ENCODE measurements at places on chromosomes 3 and 15. TPM values are rescaled to one million over a fixed set of nuclear protein-coding genes. Genes with fewer than 3 reads are reported as not detected.
A peak's percentile ranks its signal among the peaks of the same experiment; 100 is the strongest.

The SLITRK3 gene
- 0.18 TPM for polyA plus RNA-seq

The SLC28A1 gene
- polyA plus RNA-seq = 7.2 TPM

GRCh38 chr15:69272139-69272538 lies 26.6 kb upstream of the PAQR5 start:
- no peak for DNase-seq

DNA sequence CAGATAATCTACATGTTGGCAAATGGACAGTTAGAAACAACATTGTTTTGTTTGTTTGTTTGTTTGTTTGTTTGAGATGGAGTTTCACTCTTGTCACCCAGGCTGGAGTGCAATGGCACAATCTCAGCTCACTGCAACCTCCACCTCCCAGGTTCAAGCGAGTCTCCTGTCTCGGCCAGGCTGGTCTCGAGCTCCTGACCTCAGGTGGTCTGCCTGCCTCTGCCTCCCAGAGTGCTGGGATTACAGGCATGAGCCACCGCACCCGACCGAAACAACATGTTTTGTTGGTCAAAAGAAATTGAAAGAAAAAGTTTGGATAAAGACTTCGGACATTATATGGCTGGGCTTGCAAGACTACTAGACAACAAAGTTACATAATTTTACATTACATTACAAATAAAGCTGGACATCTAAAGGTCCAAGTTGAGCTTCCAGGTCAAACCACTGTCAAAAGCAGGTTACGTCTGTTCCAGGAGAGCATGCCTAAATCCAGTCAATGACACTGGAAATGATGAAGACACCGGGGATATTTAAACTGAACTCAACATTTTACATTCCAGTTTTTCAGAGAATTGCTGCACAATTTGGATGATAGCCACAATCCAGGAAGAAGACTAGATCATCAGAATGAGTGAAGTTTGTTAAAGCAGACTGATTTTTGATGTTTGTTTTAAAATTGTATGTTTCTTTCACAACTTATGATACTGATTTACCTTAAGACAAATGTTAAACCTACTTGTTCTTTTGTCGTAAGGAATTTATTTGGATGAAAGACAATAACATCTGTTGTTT lies 18.6 kb downstream of the SERP1 start:
- DNase-seq = no peak

The ALCAM gene
- polyA plus RNA-seq = 124 TPM

The ALDH1L1 gene
- polyA plus RNA-seq = 43.0 TPM

DNA sequence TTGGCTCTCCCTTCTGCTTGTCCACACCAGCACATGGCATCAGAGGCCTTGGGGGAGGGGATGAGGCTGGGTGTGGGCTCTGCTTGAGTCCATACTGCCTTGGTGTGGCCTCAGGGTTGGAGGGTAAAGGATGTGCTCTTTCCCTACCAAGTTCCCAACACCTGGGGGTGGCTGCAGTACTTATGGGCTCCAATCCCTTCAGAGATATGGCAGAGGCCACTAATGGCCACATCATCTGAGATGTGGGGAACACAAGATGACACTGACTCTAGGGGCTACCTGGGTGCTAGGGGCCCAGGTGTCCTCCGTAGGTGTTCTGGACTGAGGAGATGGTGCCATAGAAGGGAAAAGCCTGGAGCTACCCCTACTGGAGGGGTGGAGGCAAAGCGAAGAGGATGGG lies 6.9 kb downstream of the CXCR6 start:
- no peak for DNase-seq

The CFAP161 gene
- 0.32 TPM for polyA plus RNA-seq

The TMEM45A gene
- polyA plus RNA-seq = 25.7 TPM

DNA sequence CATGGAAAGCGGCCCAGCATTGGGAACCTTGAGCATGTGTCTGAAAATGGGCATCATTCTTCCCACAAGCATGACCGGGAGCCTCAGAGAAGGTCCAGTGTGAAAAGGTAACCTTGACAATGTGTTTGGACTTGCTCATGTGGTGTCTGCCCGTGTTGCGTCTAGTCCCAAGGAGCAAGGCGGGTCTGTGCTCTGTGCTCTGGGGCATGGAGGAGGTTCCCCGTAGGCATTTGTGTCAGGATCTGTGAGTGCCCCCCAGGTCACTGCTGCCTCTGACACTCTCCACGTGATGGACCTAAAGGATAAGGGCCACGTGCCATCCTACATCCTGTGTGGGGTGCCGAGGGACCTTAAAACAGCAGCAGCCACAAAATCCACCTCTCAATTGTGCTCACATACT lies 44.9 kb downstream of the CHDH start:
- no peak for DNase-seq

- DNase-seq = no peak
Measured at GRCh38 chr15:61856295-61856694, 204.0 kb downstream of the VPS13C start.

The FHIT gene
- 25.7 TPM for polyA plus RNA-seq

GRCh38 chr3:37523361-37523760 lies 338.3 kb upstream of the CTDSPL start:
- no peak for DNase-seq

GRCh38 chr3:138474163-138474562 lies 39.7 kb downstream of the ESYT3 start:
- no peak for DNase-seq

The IQCF5 gene
- polyA plus RNA-seq = not detected

DNA sequence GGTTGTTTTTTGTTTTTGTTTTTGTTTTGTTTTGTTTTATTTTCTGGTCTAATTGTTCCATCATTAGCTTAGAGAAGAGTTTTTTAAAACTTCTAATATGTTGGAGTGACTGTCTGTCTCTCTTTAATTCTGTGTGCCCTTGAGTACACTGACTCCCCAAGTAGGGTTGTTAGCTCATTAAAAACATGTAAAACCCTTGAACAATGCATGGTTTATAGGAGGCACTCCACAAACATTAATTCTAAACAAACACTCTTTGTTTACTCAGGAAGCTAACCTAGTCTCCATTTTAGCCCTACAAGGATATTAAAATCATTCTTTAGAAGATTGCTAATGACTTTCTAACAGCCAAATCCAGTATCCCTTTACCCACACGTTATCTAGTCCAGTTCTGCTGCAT lies 100.5 kb downstream of the CGGBP1 start:
- no peak for DNase-seq

DNA sequence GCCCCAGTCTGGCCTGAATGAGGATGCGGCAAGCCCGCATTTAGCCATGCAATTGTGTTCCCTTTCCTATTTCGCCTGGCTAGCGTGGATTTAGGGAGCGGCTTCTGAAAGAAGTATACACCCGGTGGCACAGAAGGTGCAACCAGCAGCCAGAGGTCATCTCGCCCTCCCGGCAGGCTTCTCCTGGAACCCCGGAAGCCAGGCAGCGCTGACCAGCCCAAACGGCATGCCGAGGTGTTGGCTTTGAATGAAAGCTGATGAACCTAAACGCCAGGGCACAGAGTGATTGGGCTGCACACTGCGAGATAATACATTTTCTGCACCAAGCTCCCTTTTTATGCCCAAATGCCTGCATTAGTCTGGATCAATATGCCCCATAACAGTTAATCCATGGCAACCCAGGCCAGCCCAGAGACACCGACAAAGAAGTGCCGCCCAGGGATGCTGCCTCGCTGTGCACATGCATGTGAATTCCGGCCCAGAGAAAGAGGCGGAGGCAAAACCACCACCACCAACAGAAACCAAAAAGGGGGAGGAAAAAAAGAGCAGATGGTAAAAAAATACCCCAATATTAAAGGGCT lies 1.4 kb downstream of the SRGAP3 start:
- peak; percentile 18 for DNase-seq

The MESP2 gene
- 0.44 TPM for polyA plus RNA-seq

DNA sequence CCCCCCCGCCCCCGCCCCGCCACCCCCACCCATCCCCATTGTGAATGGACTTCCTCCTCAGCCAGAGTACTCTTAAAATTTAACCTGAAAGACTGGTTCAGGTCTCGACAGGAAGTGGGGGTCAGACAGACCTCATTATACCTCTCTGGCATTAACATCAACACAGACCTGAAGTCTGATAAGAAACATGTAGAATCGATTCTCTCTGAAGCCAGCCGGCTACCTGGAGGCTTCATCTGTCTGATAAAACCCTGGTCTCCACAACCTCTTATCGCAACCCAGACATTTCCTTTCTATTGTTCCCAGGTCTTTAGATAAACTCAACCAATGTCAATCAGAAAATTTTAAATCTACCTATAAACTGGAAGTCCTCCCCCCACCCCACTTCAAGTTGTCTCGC lies 42.6 kb downstream of the SLCO2A1 start:
- no peak for DNase-seq

DNA sequence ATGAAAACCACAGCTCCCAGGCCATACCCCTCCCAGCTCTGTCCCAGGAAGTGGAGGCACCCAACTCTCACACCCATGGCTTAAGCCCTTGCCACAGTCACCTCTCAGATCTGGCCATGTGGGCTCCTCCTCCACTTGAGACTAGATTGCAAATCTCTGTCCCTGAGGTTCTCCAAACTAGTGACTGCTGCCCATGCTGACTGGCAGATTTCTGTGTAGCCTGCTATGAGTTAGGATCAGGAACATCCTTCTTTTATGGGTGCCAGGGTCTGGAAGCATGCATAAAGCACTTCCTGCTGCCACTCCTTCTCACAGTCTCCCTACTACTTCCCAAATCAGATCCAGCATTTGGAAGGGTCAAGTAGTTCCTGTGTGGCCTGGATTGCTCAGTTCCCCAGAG lies 59.6 kb upstream of the GOLIM4 start:
- DNase-seq = no peak

DNA sequence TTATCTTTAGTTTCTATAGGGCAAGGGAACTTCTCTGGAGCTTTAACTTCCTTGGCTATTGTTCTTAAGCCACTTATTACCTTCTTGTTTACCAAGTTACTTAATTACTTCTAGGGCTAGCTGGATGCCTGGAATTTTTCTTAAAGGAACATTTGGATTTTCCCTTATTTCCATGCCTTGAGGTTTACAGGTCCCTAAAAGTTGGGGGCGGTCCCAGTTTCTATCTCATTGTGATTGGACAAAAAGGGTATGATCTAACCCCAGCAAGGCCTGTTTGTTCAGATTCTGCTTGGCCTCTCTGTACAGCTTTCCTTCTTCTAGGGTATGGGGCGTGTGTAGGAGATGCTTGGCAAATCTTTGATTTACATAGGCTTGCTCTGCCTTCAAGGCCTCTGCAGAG lies 17.4 kb downstream of the PDHB start:
- no peak for DNase-seq

The C3orf49 gene
- polyA plus RNA-seq = 0.48 TPM

DNA sequence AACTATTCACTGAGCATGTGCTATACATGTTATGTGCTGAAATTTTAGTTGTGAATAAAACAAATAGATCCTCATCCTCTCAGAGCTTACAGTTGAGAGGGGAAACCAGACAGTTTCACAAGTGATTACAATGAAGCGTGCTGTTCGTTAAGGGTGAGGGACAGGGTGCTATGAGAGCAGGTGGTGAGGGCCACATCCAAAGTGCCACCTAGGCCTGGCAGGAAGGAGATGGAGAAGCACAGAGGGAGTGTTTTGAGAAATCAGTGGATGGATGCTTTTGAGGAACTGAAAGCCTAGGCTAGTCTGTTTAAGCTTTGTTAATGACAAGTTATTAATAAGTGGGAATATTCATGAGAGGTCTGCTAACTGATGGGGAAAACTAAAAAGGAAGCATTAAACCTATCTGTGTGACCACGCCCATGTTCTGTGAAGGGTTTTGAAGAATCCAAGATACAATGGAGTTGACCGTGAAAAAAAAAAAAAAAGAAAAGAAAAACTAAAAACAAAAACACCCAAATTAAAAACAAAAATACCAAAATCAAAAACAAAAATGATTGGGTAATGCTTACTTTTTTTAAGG lies 7.3 kb downstream of the MCTP2 start:
- DNase-seq = no peak

The CYFIP1 gene
- 90.9 TPM for polyA plus RNA-seq

The DLG1 gene
- polyA plus RNA-seq = 81.9 TPM

- no peak for DNase-seq
Measured at GRCh38 chr3:39809995-39810595, 686 bp downstream of the MYRIP start.

DNA sequence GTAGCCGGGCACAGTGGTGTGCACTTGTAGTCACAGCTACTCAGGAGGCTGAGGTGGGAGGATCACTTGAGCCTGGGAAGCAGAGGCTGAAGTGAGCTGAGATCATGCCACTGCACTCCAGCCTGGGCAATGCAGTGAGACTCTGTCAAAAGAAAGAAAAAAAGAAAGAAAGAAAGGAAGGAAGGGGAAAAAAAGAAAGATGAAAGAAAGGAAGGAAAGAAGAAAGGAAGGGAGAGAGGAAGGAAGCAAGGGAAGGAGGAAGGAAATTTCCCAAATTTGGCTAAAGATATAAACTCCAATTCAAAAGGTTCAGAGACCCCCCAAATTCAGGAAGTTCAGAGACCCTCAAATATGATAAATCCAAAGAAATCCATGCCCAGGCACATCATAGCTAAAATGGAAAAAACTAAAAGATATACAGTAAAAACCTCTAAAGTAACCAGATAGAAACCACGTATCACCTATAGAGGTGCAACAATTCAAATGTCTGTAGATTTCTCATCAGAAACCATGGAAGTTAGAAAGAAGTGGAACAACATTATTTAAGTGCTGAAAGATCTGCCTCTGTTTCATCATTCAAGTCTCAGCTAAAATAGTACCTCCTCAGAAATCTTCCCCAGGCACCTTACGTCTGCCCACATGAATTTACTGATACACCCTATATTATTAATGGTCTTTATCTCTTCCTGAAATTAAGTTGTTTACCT lies 10.7 kb downstream of the DET1 start:
- no peak for DNase-seq

The CNOT10 gene
- polyA plus RNA-seq = 56.1 TPM

DNA sequence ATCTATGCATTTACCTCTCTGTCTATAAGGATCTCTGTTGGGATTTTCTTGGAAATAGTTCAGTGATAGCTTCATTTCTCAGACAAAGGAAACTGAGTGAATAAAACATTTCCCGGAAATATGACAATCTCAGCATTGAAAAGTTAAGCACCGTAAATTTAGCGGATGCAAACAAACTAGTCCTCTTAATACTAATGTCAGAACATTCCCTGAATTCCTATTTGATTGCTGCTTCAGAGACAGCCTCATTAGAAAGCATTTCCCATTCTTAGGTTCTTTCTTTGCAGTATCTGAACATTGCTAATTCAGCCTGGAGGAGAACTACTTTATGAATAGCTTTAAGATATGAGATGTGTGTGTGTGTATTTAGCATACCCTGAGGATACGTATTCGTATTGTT lies 101.3 kb downstream of the NR2F2 start:
- DNase-seq = no peak

DNA sequence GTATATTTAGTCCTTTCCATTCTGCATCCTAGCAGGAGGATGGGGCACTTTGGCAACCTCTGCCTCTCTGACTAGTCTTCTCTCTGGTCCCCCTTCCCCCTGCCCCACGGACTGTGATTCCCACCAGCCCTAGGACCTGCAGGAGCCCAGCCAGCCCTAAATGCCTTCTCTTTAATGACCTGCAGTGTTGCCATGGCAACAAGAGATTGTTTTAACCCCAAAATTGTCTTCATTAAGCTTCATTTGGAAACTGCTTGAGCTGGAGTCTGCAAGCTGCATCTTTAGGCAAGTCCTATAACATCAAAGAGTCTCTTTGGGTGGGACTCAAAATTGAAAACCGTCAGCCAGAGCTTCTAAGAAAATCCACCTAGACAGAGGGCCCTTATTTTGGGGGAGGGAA lies 59.7 kb upstream of the ANKRD34C start:
- no peak for DNase-seq

The CAND2 gene
- polyA plus RNA-seq = 10.4 TPM

All from renal cortex interstitium (tissue), 15 donors.